ENCODE measurements at places on chromosomes 12 and 14.

DNA sequence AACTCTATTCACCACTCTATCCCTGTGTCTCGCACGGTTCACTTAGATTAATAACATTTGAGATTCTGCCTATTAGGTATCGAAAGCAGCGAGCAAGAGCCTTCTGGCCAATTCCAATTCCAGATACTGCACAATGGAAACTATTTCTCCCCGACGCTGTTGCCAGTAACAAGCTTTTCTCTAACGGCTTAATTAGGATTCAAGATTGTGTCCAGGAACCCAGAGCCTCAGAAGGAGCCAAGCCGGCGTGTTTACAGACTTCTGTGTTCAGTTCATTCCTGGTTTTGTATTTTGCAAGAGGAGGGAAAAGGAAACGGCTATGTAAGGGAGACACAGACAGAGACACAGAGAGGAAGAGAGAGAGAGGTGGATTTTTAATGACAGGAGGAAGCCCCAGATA is 185.6 kb downstream of the DICER1 start:
- no peak for DNase-seq

- no peak for DNase-seq
Measured at GRCh38 chr12:84706374-84706773, 206.2 kb downstream of the SLC6A15 start.

GRCh38 chr12:93425736-93426411 is 15.9 kb downstream of the UBE2N start:
- no peak for DNase-seq

GRCh38 chr14:49036984-49037516 is 549.1 kb downstream of the RPS29 start:
- DNase-seq: no peak

DNA sequence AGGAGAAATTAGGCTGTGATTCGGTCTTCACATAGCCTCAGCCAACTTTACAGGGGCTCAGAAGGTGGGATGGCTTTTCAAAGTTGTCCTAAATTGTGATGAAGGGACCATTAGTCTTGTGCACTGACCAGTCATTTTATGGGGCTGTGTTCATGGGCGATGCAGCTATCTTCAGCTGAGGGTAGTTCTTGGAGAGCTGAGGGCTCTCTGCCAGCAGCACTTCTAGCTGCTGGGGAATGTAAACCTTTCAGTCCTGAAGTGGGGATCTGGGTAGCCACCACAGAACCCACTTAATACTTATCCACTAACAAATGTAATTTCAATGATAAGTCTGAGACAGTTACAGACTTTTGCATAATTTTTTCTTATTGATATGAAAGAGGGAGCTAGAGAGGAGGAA is 270.6 kb downstream of the AEBP2 start:
- no peak for DNase-seq

DNA sequence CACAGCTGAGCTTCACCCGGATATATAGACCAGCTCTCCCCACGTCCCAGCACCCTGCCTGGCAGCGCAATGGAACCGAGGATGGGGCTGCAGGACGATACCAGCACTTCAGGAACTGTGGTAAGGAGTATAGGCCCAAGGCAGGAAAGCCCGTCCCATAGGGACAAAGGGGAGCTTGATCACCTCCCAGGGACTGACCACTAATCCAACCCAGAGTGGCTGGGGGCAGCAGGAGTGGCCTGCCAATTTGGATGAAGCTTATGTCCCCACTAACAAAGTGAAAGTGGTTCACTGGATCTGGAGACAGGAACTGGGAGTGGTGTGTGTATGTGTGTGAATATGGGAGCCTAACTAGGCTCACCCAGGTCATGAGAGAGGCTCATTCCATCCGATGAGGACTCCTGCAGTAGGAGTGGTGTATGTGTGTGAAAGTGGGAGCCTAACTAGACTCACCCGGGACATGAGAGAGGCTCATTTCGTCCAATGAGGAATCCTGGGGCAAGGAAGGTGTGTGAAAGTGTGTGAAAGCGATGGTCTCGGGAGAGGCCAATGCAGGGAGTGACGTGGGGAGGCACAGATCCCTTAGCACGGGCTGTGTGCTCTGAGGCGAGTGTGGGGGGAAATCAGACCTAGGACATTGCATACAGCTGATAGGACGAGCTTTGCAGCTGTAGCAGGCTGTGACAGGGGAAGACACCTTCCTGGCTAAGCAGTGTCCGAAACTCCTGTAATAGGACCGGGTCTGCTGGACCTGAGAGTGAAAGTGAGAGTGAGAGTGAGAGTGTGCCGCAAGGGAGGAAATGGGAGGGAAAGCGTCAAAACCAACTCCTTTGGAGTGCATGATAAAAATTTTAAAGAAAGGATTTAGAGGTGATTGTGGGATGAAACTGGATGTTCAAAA is 25.7 kb downstream of the KLRK1 start:
- peak; percentile 35 for DNase-seq

DNA sequence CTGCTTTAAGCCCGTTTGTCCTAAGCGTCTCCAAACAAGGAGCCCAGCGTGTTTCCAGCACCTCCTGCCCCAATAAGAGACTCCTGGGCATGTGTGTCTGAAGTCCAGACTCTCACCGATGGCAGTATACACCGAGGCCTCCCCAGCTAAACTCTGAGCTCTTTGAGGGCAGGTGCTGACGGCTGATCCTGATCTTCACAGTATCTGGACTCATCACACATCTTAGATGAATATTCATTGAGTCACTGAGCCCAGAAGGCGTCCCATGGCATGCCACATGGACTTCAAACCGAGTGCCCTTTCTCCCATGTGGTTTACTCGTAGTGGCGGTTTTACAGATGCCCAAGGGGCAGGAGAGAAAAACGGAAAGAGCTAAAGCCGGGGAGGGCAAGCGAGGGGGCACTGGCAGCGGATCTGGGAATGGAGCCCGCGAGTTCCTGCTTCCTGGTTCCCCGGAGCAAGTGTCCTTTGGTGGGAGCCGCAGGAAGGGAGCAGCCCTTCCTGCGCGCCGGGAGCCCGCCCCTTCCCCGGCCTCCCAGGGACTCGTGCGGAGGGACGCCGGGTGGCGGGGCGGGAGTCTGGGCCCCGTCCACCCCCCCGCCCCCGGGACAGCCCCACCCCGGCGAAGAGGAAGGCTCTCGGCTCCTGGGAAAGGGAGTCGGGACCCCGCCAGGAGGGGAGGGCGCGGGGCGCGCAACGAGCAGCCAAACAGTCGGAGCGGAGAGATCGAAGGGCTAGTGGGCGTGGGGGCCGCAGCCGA is 585 bp upstream of the TEAD4 start:
- DNase-seq: no peak

DNA sequence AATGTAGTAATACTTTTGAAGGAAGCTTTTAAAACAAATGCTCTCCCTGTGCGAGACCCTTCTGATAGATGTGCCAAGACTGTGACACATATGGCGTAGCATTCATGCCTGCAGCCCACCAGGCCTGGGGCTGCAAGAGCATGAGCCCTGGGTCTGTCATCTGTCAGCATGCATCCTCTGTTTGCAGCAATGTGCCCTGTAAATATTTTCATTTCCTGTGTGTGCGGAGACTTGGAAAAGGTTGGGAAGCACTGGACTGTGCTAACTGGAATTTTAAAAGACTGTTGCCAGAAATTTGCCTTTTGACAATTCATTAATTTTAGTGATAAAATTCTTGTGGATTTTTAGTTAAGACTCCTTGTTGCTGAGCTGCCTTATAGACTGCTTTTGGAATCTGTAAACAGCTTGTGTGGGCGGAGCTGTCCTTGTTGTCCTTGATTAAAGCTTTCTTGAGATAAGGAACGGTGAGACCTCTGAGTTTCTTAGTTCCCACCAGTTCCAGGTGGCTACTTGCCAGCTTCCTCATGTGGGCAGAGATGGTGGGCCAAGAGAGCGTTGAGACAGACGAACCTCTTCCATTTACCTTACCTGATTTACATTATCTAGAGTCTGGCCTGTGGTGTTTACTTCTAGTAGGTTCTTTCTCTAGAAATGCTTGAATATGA is 23.4 kb downstream of the MARK3 start:
- DNase-seq: no peak

All from GM12892 (cell line).